ENCODE measurements at places on chromosomes 6 and 20. TPM values are rescaled to one million over a fixed set of nuclear protein-coding genes. Genes with fewer than 3 reads are reported as not detected.

CNBD2 gene
- 1.6 TPM for total RNA-seq

TNNC2 gene
- not detected for total RNA-seq

EPPIN gene
- not detected for total RNA-seq

COX7A2 gene
- total RNA-seq, result 247 TPM

KCNK16 gene
- not detected for total RNA-seq

TGM3 gene
- total RNA-seq, result not detected

BAK1 gene
- 2.9 TPM for total RNA-seq

RIPOR2 gene
- total RNA-seq, result 17.9 TPM

CHRNA4 gene
- 6.9 TPM for total RNA-seq

PGC gene
- under 0.01 TPM for total RNA-seq

TMC2 gene
- 4.5 TPM for total RNA-seq

ZBTB46 gene
- total RNA-seq, result 22.4 TPM

FHL5 gene
- total RNA-seq, result 0.41 TPM

KHDC1 gene
- 2.9 TPM for total RNA-seq

C20orf204 gene
- 1.2 TPM for total RNA-seq

SOBP gene
- 42.4 TPM for total RNA-seq

HLA-DRB1 gene
- total RNA-seq, result 3.7 TPM

GSTA1 gene
- total RNA-seq, result not detected
